ENCODE measurements at places on chromosomes 4 and X.

- DNase-seq, result no peak
Observed at GRCh38 chr4:179762840-179763239, 2320.6 kb upstream of the AGA start.

DNA sequence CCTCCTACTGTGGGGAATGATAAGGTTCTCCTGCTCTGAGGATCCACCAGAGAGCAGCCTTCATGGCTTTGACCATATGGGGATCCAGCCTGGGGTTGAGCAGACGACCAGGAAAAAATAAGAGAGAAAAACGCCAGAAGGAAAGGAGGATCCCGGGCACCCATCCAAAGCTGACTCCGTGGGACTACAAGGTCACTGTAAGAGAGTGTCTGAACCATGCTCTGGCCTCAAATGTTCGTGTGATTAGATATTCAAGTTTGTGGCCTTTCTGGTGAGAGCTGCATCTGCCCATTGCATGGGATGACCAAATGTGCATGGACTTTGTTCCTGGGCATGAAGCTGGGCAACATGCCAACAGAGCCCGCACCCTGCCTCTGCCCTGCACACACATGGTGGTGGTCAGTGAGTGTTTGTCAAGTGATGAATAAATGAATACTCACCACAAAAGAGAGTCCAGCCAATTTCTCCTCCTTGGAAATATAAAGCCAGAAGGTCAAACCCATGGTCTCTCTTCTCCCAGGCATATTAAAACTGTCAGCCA, 346.0 kb upstream of the GATB start:
- DNase-seq, result no peak

GRCh38 chr4:15976456-15977447, 13.8 kb upstream of the FGFBP2 start:
- no peak for DNase-seq

DNA sequence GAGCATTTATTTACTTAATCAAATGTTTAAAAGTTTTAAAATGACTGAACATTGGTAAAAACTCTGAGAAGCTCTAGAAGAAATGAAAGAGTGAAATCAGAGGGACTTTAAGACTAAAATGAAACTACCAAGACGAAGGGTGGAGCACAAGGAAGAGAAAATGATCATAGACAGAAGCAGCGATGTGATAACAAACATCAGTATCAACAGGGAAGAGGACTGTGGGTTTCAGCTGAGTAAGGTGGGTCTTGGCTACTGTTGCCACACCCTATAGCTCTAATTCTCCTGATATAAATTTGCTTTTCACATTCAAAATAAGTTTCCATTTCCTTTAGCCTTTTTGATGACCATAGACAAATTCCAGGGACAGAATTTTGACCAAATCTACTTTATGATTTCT, 18.4 kb downstream of the SOD3 start:
- no peak for DNase-seq

DNA sequence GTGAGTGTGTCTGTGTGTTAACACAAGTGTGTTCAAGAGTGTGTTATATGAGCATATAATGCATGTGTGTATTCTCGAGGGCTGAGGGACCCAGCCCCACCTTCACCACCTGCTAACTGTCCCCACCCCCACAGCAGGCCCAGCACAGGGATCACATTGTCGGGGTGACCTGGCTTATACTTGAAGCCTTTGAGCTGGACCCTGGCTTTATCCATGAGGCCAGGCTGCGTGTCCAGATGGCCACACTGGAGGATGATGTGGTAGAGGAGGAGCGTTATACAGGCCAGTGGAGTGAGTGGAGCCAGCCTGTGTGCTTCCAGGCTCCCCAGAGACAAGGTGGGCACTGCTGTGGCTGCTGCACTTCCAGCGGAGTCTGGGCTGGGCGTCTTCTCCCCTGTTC, 7.6 kb downstream of the IL9R start:
- no peak for DNase-seq

DNA sequence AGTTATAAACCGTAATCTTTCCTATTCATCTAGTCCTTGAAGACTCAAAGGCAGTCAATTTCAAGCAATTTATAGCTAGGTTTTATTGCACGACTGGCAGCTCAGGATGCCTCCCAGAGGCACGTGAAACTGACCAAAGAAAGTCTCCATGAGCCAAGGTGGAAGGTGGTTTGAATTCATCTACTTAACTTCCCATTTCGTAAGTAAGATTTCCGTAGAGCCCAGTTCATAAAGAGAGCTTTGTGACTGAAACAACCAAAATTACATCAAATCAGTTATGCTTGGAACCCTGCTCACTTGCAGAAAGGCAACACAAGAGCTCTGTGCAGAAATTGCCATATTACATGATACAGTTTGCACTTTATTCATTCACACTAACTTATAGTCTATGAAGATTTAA, 556.0 kb downstream of the TRIML1 start:
- DNase-seq, result no peak

DNA sequence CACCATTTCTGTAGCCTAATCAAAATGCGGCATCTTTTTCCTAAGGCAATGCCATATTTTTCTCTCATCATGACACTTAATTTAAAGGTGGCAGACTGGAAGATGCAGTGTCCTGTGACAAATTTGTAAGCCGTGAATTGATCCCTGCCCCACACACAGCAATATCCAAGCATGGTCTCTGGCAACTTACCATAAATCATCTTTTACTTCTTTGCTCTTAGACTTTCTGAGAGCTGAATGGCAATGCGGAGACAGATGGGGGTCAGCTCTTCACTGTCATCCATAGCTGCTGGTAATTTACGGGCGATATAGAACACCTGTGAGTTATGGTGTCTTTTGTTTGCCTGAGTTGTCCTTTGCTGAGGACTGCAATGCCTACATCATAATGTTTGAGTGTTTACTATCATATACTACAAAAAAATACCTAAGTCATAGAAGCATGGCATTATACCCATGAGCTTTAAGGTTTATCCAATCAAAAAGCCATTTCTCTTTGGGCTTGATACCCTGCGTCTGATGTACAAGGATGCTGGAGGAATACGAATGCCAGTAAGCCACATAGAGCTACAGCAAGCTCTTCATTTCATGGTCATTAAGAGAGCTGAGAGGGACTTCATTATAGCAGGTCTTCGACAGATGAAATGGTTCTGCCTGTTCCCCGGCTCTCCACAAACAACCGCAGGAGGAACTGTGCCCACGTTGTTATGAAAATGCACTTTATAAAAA, 148.1 kb downstream of the TRIML1 start:
- DNase-seq, result no peak

- no peak for DNase-seq
Observed at GRCh38 chrX:109830157-109830703, 97.2 kb upstream of the ACSL4 start.

DNA sequence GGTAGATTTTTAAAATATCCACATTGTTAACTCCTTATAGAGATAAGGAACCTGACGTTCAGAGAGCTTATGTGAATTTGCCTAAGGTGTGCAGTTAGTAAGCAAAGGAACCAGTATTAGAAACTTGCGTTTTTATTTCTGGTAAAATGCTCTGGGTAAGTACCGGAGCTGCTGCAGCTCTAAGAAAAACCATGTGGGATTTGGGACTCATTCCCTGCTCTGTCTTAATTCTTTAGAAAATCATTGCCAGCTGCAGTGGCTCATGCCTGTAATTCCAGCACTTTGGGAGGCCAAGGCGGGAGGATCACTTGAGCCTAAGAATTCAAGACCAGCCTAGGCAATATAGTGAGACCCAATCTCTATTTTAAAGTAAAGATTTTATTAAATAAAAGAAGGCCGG, 5.8 kb downstream of the CCKAR start:
- DNase-seq, result no peak

- no peak for DNase-seq
Observed at GRCh38 chrX:134885336-134886001, 105.3 kb upstream of the SMIM10 start.

DNA sequence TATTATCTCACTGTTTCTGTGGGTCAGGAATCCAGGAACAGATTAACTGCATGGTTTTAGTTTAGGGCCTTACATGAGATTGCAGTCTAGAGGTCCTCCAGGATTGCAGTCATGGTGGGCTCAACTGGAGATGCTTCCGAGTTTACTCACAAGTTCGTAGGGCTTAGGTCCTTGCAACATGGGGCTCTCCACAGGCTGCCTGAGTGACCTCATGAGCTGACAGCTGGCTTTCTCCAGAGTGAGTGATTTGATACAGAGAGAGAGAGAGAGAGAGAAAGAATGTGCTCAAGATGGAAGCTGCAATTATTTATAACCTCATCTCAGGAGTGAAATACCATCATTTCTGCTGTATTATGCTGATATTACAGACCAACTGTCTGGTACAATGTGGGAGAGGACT, 168.9 kb downstream of the GPAT3 start:
- DNase-seq, result no peak

DNA sequence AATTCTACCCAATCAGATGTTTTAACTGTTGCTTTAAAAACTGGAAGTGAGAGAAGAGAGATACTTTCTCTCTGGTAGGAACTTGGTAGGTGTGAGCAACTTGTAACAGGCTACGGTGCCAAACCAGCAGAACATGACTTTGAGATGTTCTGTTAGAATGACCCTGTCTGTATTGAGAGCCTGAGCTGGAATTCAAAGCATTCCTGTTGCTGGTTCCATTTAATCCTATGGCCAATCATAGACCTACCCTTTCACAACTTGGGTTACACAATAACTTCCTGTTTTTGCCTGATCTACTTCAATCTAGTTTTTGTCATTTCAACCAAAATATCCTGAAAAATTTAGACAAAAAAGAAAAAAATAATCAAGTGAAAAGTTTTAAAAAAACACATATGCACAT, 1.7 kb upstream of the PRRG1 start:
- DNase-seq, result no peak

GRCh38 chrX:18449236-18449635, 23.8 kb downstream of the CDKL5 start:
- no peak for DNase-seq

DNA sequence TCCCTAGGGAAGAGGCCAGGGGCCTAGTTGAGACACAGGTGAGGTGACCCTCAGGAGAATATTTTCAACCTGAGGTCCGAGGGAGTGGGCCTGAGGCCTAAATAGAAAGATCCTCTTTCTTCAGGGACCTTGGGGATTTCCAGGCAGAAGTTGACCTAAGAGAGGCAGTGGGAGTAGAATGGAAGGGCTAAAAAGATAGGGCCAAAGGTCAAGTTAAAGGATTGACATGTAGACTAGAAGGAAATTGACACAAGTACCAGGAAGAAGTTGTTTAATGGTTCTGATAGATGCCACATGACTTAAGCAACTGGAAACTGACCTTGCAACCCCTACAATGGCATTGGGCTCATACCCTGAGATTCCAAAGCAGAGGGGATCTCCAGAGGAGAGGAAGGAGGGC, 76.9 kb downstream of the SHROOM3 start:
- no peak for DNase-seq

- no peak for DNase-seq
Observed at GRCh38 chr4:112288455-112288854, 2.8 kb upstream of the TIFA start.

DNA sequence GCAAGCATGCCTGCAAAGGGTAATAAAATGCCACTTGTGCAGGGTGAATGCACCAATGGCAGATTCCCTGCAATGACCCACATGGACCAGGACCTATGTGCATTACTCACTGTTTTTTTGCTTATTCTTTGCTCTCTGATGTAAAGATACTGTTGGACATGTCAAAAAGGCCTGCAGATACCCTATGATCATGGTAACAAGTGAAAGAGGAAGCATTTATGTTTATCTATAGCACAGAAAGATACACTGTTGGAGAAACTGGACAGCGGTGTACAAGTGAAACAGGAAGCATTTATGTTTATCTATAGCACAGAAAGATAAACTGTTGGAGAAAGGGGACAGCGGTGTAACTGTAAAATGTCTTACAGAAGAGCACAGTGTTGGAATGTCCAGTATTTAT, 127.5 kb downstream of the PAPSS1 start:
- no peak for DNase-seq

DNA sequence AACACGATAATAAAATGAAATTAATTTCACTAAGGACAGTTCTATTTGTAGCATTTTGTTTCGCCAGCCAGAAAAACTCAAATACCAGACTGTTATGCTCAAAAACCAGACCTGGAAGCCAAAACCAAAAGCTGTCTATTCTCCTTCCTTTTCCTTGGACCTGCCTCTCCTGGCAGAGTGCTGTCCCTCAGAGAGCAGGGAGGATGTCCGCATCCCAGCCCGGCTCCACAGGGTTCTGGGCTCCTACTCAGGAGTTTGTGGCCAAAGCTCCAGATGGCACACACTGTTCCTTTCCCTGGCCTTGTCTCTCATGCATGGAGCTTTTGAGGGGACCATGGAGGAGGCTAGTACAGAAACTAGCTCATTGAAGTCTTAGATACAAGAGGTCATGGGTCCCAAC, 41.9 kb upstream of the C1QTNF7 start:
- DNase-seq, result no peak

DNA sequence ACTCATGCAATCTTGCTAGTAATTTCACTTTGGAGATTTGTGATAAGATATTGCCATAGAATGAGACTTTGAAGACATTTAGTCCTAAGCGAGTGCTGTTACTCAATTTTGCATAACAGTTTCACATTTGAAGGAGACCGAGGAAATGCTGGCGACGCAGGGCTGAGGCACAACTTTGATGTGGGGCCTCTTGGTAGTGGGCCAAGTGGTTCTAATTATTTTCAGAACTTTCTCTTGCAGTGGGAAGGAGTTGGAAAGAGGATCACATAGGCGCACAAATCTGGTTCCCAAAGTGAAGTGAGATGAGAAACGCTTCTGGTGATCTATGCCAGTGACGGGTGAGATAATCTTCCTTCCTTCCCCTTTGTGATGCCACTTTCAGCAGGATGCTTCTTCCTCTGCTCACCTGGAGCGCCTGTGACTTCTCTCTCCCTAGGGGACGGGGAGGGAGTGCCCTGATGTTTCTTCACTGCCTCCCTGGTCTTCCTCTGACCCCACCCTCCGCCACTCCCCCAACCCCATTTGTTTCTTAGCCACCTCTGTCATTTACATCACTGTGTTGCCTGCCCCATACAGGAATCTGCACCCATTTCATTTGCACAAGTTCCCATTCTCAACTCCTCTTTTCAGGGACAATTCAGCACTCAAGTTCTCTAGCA, 138.9 kb upstream of the MID1 start:
- DNase-seq, result no peak

- DNase-seq, result no peak
Observed at GRCh38 chr4:170229006-170229405, 139.2 kb upstream of the AADAT start.

DNA sequence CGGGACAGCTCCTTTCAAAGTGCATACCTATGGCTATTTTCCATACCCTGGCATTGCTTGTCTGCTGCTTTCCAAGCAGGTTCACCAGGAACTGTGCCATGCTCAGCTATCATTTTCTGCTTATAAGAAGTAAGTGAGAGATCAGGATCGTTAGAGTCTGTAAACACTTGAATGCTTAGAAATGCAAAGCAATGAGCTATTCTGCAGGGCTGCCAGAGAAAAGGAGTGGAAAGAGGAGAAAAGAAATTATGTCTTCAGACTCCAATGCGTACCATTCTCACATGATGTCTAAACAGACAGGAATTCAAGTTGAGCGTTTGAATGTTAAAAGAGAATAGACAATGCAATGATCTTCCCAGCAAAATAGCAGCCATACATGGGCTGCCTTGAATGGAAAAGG, 245.5 kb upstream of the SLC7A11 start:
- no peak for DNase-seq

GRCh38 chrX:23633834-23634580, 33.3 kb upstream of the PRDX4 start:
- no peak for DNase-seq
